Common myeloid progenitor, CD34-positive (primary cell): ENCODE measurements at places on chromosomes 13 and 19.
A peak's percentile ranks its signal among the peaks of the same experiment; 100 is the strongest.

GRCh38 chr13:60790620-60791019 lies 393.6 kb downstream of the TDRD3 start:
- H3K27ac ChIP-seq = no peak overlapping the region
- no peaks in the 10 kb centered on the region for H3K36me3 ChIP-seq

- peaks cover 8% of the 10 kb centered on the region for H3K4me1 ChIP-seq
- no peaks in the 10 kb centered on the region for H3K36me3 ChIP-seq
- H3K4me3 ChIP-seq = no peak overlapping the region
- DNase-seq = no peak
Measured at GRCh38 chr13:75365724-75366173, 116.2 kb downstream of the TBC1D4 start.

DNA sequence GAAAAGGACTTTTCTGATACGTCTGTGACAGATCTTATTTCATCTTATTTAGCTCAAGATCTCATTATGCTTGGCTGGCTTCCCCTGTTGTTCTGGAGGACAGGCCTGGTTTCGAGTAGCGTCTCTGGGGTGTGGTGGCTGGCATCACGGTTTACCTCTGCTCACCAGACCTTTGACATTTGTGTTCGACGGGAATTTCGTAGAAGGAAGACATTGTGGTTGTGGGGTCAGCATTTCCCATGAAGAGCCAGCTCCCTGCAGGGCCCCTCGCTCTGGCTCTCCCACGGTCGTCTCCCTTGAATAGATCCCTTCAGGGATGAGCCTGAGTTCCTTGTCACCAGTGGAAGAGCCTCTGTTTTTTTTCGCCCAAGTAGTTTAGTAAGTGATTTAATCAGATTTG lies 78.6 kb upstream of the TEX29 start:
- H3K4me3 ChIP-seq = no peak overlapping the region
- H3K27me3 ChIP-seq = no peaks in the 10 kb centered on the region
- DNase-seq = no peak
- peaks cover 87% of the 10 kb centered on the region for H3K36me3 ChIP-seq
- no peaks in the 10 kb centered on the region for H3K4me1 ChIP-seq

DNA sequence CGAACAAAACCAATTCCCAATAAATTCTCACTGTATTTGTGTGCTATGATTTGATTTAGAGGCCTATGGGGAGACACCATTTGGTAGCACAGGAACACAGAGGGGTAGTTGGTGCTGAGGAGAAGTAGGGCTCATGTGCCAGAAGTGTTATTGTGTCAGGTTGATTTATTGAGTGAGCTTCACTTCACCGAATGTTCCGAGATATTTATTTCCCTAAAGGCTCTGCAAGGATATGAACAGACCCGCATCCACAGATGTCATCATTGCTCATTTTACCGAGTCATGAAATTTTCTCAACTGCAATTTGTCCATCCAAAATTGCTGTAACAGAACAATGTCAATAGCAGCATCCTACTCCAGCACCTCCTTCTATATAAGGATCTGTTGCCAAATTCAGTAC lies 69.5 kb downstream of the DACH1 start:
- H3K36me3 ChIP-seq = no peaks in the 10 kb centered on the region
- no peaks in the 10 kb centered on the region for H3K27me3 ChIP-seq
- H3K27ac ChIP-seq = no peak overlapping the region

DNA sequence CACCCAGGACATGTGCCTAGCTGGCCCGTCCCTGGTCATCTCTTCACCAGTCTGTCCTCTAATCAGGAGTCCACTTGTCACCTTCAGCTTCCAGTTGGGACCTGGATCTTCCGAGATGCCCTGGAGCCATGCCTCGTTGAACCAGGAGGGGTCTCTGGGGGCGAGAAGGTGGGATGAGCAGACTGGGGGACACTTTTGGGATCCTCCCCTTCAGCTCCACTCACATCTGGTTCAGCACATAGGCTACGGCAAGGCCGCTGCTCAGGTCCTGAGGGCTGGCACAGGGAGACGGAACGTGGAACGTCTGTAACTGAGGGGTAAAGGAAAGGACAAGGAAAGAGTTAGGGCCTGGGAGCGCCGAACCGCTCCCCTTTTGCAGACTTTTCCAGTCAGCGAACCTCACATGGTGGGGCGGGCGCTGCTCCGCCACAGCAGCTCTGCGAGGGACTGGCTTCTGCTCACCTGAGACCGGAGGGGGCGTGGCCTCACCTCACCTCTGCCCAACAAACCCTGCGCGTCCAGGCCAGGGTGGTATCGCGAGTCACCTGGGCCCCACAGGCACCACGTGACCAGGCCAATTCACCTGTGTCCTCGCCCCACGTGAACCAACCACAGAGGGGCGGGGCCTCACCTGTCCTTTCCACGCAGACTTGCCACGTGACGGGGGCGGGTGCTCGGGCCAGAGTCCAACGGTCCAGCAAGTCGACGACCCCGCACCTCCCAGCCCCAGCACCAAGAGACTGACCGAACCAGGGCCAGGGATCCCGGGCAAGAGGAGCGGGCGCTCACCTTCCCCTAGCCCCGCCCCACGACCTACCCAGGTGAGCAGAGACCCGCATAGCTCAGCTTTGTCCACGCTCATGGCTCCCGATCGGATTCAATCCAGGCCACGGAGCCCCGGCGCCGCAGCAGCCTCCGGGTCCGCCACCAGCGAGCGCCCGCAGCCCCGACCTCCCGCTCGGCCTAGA lies at the start of gene HOOK2:
HOOK2 (minus strand) TSS at position 965 of the 968 bp plus-strand sequence; CDS start at position 862, 103 bp downstream.
- no peaks in the 10 kb centered on the region for H3K27me3 ChIP-seq
- peak within 1 kb of the TSS; percentile 60 for H3K4me3 ChIP-seq
- peaks cover 36% of the 10 kb centered on the region for H3K4me1 ChIP-seq
- no peaks in the 10 kb centered on the region for H3K36me3 ChIP-seq
- no peak for DNase-seq
- H3K27ac ChIP-seq = no peak within 1 kb of the TSS

GRCh38 chr19:54162241-54162805 lies 2.8 kb upstream of the LENG1 start:
- H3K36me3 ChIP-seq = no peaks in the 10 kb centered on the region
- DNase-seq = peak; percentile 95
- no peak overlapping the region for H3K27ac ChIP-seq
- peak overlapping the region; percentile 44 for H3K4me3 ChIP-seq
- no peaks in the 10 kb centered on the region for H3K27me3 ChIP-seq

DNA sequence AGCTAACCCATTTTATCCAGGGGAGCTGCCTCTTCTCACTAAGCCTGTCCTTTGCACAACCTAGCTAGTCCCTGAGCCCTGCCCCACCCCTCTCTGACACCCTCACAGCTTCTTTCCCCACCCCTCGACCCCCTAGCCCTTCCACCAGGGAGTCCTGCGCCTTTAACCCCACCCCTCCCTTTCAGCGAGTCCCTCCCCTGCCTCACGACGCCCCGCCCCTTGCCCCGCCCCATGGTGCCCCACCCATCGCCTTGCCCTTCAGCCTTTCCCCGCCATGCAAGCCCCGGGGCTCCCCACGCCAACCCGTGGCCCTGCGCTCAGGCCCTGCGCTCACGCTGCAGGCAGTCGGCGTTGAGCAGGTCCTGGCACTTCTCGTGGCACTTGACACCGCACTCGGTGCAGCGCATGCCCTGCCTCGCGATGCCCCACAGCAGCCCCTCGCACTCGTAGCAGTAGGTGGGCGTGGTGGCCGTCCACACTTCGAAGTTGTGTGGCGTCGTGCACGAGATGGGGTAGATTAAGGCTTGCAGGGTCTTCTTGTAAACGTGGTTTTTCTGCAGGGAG lies 40.0 kb downstream of the UNC13A start:
- no peaks in the 10 kb centered on the region for H3K4me1 ChIP-seq
- no peak overlapping the region for H3K27ac ChIP-seq
- no peak overlapping the region for H3K4me3 ChIP-seq
- H3K27me3 ChIP-seq = no peaks in the 10 kb centered on the region
- no peak for DNase-seq
- H3K36me3 ChIP-seq = no peaks in the 10 kb centered on the region

DNA sequence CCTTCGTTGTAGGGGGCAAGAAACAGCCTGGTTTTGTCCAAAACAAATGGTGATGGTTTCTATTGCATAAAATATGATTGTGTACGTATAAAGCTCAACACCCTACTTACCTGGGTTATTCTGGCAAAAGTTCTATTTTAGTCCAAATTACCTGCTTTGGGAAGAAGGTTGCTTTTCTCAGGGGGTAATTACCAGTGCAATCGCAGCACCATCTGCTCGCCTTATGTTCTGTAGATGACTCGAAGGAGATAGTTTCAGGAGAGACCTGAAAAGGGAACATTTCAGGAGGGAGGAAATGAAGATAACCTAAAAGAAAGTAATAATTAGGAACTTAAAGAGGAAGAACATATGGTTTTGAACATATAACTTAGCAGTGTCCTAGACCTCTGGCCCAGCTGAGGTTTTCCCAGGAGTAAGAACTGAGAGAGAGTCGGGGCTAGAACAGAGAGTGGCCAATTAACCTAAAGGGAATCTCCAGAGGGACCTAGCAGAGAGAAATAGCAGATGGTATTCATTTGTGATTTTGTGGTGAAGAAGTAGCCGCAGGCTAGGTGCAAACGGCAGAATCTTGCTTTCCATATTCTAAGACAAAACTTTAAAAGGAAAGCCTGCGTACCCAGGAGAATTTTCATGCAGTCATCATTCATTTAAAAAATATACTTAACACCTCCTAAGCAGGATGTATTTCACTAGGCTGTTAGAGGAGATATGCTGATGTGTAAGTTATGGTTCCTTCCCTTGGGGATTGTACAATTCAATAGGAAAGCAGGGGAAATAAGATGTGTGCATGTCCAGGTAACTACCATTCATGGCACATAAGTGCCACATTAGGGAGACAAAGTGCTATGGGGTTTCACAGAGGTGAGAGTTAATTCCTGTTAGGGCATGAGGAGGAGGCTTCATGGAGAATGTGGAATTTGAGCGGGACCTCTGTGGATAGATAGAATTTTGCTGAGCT lies 113.0 kb upstream of the SLC10A2 start:
- no peak overlapping the region for H3K4me3 ChIP-seq
- no peak for DNase-seq
- no peaks in the 10 kb centered on the region for H3K36me3 ChIP-seq
- no peak overlapping the region for H3K27ac ChIP-seq
- H3K27me3 ChIP-seq = no peaks in the 10 kb centered on the region
